BJ (cell line): ENCODE measurements at places on chromosomes 12 and 14.
A peak's percentile ranks its signal among the peaks of the same experiment; 100 is the strongest.

- no peak for DNase-seq
Measured at GRCh38 chr14:29220566-29220965, 454.0 kb downstream of the FOXG1 start.

GRCh38 chr14:30673071-30673470 is 51.0 kb downstream of the SCFD1 start:
- DNase-seq = no peak

- DNase-seq = peak; percentile 36
Measured at GRCh38 chr12:32755051-32755653, 545 bp downstream of the YARS2 start.

- DNase-seq = no peak
Measured at GRCh38 chr14:99333841-99334635, 62.0 kb upstream of the BCL11B start.

- DNase-seq = no peak
Measured at GRCh38 chr12:98402091-98402490, 113.3 kb upstream of the TMPO start.

DNA sequence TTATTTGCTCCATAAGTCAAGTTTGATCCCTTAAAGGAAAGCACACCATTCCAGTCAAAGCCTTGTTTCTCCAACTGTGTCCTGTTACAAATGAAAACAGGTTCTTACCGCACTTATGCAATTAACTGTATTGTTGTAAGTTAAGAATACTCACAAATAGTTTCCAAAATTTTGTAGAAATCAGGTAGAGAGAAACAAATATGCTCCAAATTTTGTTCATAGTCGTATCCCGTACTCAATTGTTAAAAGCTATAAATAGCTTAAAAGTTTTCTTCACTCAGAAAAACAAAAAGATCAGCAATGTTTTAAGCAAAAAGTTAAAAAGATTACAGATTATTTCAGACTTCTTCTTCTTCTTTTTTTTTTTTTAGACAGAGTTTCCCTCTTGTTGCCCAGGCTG is 4.0 kb upstream of the AACS start:
- no peak for DNase-seq

DNA sequence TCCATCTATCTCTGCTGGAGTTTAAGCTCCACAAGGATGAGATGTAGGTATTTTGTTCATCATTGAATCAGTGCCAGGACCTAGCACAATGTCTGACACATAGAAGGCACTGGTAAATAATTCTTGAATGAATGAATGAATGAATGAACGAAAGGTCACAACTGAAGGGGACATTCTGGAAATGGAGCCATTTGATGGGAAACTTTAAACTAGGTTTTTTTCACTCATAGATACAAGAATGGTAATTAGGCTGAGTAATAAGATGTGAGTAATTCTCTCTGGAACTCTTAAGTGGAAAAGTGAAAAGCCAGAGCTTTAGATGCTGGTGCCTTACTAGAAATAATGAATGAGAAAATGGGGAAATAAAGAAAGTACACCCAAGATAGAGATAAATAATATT is 44.3 kb downstream of the SCN8A start:
- no peak for DNase-seq
